Keratinocyte (primary cell): ENCODE measurements at places on chromosomes 16 and 17.

DNA sequence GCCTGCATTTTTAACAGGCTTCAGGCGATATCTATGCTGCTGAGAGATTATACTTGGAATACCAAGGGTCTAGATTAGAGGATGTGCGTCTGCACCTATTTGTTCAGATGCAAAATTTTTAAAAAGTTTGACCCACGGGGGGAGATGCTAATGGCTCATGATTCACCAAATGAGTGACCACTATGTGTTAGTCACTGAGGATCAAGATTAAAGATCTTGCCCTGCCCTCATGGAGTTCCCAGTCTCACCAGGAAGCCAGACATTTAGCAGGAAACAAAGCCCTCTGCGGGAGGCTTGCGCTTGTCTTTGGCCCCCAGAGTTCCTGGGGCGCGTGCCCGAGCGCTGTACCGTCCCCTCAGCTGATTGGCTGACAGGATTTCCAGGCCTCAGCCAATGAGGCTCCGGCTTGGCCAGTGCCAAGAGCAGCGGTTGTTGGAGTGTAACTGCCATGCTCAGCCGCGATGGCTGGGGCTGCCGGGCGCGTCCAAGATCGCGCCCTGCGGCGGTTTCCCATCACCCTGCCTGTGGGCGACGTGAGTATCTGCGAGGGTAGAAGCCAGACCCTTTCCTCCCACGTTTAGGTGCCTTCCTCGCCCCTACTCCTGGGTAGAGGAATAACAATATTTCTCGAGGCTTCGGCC lies 4.5 kb upstream of the DDX19B start:
- no peak for DNase-seq

GRCh38 chr16:87252269-87252970 lies 64.8 kb downstream of the C16orf95 start:
- no peak for DNase-seq

DNA sequence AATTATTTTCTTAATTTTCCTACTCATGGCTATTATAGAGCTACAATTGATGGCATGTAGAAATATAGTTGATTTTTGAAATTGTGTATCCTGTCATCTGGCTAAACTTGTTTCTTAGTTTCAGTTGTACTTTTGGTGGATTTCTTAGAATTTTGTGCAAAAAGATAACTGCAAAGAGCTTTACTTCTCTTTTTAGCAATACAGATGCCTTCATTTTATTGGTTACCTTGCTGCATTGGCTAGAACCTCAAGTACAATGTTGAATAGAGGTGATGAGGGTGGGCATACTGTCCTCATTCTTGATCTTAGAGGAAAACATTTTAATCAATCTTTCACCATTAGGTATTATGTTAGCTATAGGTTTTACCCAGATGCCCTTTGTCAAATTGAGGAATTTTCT lies 67.9 kb downstream of the METRNL start:
- DNase-seq = no peak

GRCh38 chr16:84552135-84552534 lies 47.7 kb upstream of the MEAK7 start:
- no peak for DNase-seq

DNA sequence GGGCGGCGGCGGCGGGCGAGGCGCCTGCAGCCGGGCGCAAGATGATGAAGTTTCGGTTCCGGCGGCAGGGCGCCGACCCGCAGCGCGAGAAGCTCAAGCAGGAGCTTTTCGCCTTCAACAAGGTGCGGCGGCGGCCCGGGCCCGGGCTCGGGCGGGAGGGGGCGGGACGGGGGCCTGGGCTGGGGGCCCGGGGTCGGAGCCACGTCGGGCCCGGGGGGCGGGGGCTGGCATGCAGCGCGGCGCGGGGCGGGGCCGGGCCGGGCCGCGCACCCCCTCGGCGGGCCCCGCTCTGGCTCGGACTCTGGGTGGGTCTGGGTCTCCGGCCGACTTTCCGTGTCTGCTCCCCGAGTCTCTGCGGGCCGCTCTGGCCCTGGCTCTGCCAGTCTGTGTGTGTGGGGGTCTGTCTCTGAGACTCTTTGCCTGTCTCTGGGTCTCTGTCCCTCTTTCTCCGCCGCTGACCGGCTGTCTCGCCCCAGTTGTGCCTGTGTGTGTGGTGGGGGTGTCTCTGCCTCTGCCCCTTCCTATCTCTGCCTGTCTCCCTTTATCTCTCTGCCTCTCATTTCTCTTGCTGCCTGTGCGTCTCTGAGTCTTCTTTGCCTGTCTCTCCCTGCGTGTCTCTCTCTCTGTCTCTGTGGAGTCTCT lies 328 bp downstream of the LLGL1 start:
- DNase-seq = no peak
